ENCODE measurements at places on chromosomes 7 and 10. TPM values are rescaled to one million over a fixed set of nuclear protein-coding genes. Genes with fewer than 3 reads are reported as not detected.

Gene CALHM1
- 0.06 TPM for total RNA-seq

Gene MKI67
- total RNA-seq, result 22.4 TPM

Gene ABI1
- total RNA-seq, result 79.5 TPM

Gene ITIH5
- 59.6 TPM for total RNA-seq

Gene SPDYE16
- not detected for total RNA-seq

Gene ZNF248
- total RNA-seq, result 28.9 TPM

Gene RPEL1
- 0.11 TPM for total RNA-seq

Gene NPSR1
- 0.11 TPM for total RNA-seq

Gene LRMDA
- 9.9 TPM for total RNA-seq

Gene MKX
- total RNA-seq, result 2.9 TPM

Gene CYP2C9
- not detected for total RNA-seq

Gene GATA3
- 0.28 TPM for total RNA-seq

Gene COL13A1
- total RNA-seq, result 44.0 TPM

Gene KEL
- total RNA-seq, result 0.99 TPM

Gene MMP21
- 0.33 TPM for total RNA-seq

Gene INMT
- total RNA-seq, result 5.6 TPM

Gene SH2B2
- 4.1 TPM for total RNA-seq

Gene IDI2
- 0.11 TPM for total RNA-seq

Gene MPP7
- total RNA-seq, result 8.9 TPM

Gene RET
- 49.9 TPM for total RNA-seq

Gene WDR11
- total RNA-seq, result 91.5 TPM

Gene TRPV5
- 0.11 TPM for total RNA-seq
